ENCODE measurements at places on chromosomes 1 and 21.

- peak; percentile 68 for DNase-seq
These were observed 5.7 kb downstream of the LRRC71 start for GRCh38 chr1:156926175-156926574.

- no peak for DNase-seq
These were observed at the start of gene FCRL4 for GRCh38 chr1:157597959-157598667. FCRL4 (minus strand) TSS chr1:157598085; CDS start chr1:157597944, 141 bp downstream.

DNA sequence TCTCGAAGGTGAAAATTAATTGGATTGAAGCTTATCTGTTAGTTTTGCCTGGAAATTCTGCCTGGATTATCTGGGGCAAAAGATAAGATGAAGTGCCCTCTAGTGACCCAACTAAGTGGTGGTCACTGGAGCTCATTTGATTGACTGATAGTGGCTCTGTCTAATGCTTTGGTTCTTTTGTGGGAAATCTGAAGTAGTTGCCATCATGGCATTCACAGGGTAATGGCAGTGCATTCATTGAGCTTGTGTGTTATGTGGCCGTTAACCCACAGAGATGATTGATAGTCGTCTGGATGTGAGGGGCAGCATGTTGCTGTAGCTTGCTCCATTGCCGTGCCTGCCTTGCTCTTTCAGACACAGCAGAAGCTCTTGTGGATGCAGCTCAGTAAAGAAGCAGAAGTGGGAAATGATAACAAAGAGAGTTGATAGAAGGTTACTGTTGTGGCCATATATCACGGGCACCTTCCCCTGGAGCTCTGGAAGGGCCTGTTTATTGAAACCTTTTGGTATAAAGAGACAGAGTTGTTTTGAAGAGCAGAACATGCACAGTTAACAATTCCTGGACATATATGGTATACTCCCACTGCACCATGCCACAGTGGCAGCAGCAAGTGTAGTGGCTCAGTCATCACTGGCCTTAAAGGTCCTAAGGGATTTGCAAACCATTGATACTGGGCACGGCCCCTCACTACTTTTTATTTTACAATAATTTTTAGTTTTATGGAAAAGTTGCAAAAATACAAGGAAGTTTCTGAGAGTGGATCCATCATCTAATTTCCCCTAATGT lies 42.0 kb downstream of the CXADR start:
- DNase-seq = no peak

- DNase-seq = no peak
These were observed 1.6 kb downstream of the SRSF11 start for GRCh38 chr1:70222716-70223235.

GRCh38 chr1:201114245-201115131 lies 2.3 kb upstream of the CACNA1S start:
- DNase-seq = peak; percentile 90

DNA sequence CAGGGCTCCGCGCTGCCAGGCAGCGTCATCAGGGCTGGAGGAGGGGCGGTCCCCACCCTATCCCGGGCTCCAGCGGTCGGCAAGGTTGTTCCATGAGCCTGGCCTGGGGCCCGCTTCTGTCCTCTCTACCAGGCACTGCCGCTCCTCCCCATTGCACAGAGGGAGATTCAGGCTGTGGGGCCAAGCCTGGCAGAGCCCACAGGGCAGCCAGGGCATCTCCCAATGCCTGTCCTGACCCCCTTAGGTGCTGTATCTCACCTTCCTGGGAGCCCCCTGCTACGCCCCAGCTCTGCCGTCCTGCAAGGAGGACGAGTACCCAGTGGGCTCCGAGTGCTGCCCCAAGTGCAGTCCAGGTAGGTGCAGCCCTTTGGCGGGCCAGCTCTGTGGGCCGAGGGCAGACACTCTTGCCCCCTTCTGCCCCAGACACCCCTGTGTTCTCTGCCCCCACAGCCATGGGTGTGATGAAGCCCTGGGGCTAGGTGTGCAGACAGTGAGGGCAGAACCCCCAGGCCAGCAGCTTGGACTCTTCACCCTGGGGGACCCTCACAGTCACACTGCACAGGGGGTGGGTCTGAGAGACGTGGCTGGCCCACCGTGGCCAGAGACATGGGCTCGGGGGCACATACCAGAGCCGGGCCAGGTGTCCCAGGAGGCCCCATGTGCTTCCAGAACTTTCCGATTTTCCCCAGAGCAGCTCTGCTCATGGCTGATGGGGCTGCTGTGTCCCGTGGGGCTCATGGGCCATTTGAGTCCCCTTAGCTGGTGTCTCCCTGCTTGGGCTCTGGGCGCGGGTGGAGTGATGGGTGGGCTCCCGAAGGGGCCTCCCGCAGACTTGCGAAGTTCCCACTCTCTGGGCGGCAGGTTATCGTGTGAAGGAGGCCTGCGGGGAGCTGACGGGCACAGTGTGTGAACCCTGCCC lies 1.6 kb downstream of the TNFRSF14 start:
- no peak for DNase-seq

DNA sequence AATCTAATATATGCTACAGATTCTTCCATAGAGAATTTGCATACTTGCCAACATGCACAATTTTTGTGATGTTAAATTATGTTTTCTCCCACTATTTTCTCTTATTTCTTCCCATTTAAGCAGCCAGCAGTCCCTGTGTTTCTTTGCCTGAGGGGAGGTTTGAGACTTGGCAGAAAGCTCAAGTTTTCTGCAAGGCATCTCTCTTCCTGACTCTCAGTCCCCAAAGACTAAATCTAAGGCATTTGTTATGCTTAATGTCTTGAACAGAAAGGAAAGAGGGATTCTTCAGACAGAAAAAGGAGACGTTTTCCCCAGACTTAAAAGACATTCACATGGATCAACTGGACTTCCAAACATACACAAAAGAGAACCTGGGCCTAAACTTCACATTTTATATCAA lies 354.4 kb downstream of the RYR2 start:
- no peak for DNase-seq

DNA sequence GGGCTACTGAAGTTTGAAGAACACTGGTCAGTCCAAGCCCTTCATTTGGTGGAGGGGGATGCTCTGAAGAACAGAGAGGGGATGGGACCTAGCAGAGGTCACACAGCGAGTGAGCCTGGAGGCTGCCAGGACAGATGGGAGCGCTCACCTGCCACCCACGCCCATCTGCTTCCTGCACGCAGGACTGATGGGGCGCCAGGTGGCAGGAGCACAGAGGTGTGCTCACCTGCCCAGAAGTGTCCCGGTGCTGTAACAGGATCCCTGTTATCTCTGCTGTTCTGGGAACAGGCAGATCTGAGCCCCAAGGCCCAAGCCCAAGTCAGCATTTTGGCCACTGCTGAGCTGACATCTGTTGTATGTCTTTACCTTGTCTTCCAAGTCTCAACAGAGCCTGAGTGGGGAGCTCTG lies 40.5 kb downstream of the EPHB2 start:
- DNase-seq = no peak

GRCh38 chr1:46611691-46612221 lies 4.9 kb downstream of the MOB3C start:
- DNase-seq = peak; percentile 59

- no peak for DNase-seq
These were observed 116.3 kb downstream of the DAB1 start for GRCh38 chr1:57307392-57308170.
